B cell (primary cell): ENCODE measurements at places on chromosomes 2 and 18.

GRCh38 chr2:163888591-163888990, 152.8 kb upstream of the FIGN start:
- no peak for DNase-seq

DNA sequence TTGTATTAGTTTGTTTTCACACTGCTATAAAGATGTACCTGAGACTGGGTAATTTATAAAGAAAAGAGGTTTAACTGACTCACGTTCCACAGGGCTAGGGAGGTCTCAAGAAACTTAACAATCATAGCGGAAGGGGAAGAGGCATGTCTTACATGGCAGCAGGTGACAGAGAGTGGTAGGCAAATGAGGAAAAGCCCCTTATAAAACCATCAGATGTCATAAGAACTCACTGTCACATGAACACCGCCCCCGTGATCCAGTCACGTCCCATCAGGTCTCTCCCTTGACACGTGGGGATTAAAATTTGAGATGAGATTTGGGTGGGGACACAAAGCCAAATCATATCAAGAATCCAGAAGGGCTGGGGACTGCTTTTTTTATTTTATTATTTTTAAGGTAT, 120.0 kb downstream of the GALNT14 start:
- DNase-seq, result peak; percentile 23

- no peak for DNase-seq
Observed at GRCh38 chr18:75418293-75419005, 9.1 kb downstream of the SMIM21 start.

DNA sequence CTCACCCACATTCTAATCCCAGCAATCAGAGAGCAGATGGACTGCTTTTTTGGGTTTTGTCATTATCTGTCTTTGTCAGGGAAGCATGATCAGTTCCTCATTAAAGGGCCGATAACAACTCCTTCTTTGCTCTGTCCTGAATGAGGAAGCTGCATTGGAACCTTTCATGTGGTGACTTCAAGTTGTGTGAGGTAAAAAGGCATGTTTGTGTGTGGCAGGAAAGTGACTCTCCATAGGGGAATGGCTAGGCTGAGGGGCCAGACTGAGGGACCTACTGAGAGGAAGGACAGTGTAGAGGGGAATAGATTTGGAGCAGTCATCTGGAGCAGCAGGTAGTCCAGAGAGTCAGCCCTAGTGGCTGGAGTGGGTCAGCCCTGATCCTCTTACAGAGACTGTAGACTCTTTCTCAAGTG, 23.6 kb upstream of the LRRTM1 start:
- DNase-seq, result no peak

GRCh38 chr2:31704561-31705212, 123.9 kb upstream of the SRD5A2 start:
- no peak for DNase-seq

- DNase-seq, result no peak
Observed at GRCh38 chr18:3163968-3164367, 55.8 kb downstream of the MYOM1 start.

DNA sequence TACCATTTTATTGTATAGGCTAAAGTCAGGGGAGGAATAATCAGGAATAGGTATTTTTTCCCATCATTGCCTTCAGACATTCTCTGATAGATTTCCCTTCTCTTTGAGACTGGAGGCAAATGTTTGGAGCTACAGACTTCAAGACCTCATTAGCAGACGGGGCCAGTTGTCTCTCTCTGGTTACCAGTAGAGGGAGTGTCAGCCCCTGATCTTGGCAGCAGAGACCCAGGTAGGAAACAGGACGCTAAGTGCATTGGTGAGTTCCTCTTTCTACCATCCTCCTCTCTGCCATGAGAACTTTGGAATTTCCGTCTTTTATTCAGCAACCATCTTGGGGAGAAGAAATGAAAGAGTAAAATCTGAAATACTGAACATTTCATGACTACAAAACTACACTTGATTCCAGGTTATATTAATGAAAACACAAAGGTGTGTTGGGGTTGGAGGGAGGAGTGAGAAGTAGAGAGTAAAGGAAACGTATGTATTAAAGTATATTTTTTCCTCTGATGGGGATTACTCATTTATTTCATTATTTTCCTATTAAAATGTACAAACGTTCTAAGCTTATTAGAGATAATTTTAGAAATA, 186.2 kb upstream of the GCFC2 start:
- DNase-seq, result no peak

GRCh38 chr2:75565472-75566462, 5.0 kb upstream of the EVA1A start:
- DNase-seq, result no peak

GRCh38 chr2:200770847-200771246, 40.9 kb upstream of the BZW1 start:
- DNase-seq, result no peak

DNA sequence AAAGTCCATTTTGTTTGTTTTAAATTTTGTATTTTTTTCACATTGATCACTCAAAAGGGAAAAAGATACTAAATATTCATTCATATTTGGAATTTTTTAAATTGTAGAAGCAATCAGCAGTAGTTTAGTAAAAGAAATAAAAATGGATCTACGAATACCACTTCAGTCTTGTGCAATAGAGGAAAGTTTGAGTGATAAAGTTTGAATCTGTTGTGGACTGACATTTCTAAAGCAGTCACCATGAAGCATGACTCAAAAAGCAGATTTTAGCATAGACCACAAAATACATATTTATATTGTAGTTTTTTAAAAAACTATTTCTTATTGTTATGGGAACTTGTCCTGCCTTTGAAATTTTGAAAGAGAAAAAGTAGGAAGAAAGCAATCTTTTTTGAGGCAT, 520.5 kb upstream of the ZEB2 start:
- no peak for DNase-seq
